Stimulated activated CD8-positive, alpha-beta memory T cell treated with anti-CD3 and anti-CD28 coated beads, Interleukin-2, amount 100 ng/mL, for 1 hour (primary cell): ENCODE measurements at places on chromosomes 7 and 10.

GRCh38 chr7:78769481-78770101, 683.9 kb downstream of the MAGI2 start:
- no peak for DNase-seq

DNA sequence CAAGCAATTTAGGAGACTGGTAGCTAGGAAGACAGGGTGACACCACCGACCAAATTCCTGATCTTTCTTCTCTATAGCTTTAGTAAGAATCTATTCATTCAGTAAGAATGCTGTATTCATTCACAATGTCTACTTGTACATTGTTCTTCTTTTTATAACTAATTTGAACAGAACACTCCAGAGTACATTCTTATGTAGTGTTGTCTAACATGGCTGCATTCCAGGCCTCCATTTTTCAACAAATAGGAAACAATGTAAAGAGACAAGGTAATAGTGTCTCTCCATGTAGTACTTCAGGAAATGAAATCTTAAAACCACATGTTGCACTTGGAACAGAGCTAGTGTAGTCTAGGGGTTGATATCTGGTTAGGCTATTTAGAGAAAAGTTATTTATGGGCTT, 1.8 kb downstream of the VCL start:
- DNase-seq, result no peak

DNA sequence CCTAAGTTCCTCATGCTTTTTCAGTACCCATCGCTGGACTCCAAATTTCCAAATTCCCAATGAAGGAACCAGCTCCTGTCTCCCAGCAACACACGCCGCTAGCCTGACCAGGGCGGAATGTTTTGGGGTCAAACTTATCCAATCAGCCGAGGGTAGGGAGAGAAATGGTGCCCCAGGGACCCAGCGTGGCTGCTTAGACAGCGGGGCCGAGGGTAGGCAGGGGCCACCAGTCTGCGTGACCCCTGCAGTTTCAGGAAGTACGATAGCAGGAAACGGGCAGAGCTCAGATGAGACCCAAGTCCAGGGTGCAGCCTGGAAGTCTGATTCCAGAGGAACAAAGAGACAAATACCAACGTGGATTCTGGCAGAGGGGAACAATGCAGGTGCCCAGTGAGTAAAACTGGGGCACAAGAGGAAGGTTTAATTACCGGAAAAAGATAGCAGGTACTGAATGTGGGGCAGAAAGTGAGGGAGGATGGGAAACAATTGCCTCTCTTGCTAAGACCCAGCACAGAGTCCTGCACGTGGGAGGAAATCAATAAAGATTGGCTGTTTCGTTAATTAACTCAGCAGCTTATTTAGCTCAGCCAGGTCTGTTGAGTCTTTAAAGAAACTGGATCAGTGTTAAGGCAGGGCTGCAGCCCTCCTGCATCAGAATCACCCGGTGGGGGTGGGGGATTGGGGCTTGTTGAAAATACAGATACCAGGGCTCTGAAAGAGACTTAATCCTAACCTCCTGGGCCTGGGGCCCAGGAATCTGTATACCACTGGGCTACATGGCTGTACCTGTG, 50.4 kb upstream of the NFE2L3 start:
- DNase-seq, result no peak

DNA sequence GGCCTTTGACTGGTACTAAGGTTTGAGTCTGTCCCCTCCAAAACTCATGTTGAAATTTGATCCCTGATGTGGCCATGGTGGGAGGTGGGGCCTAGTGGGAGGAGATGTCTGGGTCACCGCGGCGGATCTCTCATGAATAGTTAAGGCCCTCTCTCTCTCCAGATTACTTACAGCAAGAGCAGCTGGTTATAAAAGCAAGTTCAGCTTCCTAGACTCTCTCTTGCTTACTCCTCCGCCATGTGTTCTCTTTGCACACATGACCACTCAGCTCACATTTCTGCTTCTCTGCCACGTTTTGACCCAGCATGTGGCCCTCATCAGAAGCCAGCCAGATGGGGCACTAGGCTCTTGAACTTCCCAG, 29.9 kb upstream of the ZMIZ1 start:
- no peak for DNase-seq

- no peak for DNase-seq
These were observed 222.9 kb downstream of the PTEN start for GRCh38 chr10:88086187-88086960.

DNA sequence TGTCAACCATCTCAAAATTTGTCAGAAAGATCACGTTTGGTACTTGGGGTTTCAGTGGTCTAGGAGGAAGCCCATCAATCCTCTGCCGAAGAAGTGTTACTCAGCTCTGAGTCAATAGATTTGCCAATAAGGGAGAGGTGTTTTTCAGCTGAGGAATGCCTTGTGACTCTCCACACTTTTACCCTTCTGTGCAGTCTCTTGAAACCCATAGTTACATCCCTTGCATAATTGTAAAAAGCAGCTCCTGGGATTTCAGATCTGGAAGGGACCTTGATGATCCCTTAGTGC, 47.5 kb downstream of the INSYN2A start:
- DNase-seq, result no peak

DNA sequence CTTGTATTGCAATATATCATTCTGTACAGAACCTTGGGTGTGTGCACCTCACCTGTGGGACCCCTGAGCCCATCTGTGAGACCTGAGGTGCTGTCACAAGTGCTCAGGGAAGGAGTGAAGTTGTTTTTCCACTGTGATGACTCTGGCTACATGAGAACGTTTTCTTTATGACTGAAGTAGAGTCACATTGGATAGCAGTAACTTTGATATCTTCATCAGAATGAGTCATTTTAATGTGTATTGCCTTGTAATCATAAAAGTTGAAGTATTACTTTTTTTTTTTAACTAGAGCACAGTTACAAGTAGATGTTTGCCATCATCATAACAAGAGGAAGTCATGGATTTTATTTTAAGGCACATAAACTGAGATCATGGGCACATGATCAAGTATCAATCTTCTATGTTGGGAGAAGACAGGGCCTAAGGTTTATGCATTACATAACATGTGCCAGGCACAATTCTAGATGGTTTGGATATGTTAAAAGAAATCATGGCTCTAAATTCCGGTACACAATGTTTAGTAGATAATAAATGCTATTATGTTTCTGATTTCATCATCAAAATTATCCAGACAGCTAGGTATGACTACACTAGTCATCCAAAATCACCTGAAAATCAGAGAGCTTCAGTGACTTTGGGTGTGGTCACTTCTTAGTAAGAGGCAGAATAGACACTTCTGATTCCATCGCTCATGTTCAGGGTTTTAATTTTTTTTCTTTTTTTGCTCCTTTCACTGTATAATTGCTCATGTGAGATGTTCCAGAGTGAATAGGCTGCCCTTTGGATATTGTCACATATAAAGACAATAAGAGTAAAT, 82.7 kb upstream of the KLF6 start:
- DNase-seq, result no peak

- no peak for DNase-seq
These were observed 492.7 kb downstream of the DNAJB6 start for GRCh38 chr7:157829491-157829890.

DNA sequence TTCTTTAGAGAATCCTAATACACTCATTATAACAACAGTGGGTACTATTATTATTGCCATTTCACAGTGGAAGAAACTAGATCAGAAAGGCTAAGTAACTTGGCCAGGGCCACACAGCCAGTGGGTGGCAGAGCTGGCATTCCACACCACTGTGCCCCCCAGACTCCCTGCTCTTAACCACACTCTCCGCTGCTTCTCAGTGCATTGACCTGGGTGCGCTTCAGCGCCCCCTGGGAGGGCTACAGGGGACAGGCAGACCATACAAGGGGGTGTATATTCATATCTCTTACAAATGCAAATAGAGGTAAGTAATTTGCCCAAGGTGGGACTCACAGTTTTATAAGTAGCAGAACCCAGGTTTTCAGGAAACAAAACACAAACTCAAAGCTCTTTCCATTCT, 77.0 kb upstream of the NMT2 start:
- no peak for DNase-seq

DNA sequence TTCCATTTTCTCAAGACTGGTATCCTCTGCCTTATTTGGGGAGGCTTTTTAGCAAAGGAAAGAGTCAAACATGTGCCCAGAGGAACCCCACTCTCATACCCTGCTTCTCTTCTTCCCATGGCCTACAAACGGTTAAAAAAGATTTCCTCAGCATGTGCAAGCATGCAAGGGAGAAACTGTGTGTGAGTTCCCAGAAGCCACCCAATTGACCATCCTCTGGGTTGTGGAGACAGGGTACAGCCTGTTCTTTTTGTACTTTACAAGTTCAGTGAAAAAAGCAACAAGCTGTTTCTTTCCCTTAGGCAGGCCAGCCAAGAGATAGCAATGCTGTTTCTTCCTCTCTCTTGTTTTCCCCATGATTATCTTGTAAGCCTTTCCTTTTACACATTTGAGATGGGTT, 68.8 kb upstream of the MTPN start:
- DNase-seq, result no peak

- no peak for DNase-seq
These were observed 857.9 kb downstream of the TYW1 start for GRCh38 chr7:67854221-67855178.
